ENCODE measurements at places on chromosomes 16 and 17.
A peak's percentile ranks its signal among the peaks of the same experiment; 100 is the strongest.

GRCh38 chr17:71938340-71939010 lies 182.3 kb upstream of the SOX9 start:
- no peak for DNase-seq

GRCh38 chr16:6861815-6862477 lies 470.7 kb upstream of the RBFOX1 start:
- DNase-seq, result no peak

DNA sequence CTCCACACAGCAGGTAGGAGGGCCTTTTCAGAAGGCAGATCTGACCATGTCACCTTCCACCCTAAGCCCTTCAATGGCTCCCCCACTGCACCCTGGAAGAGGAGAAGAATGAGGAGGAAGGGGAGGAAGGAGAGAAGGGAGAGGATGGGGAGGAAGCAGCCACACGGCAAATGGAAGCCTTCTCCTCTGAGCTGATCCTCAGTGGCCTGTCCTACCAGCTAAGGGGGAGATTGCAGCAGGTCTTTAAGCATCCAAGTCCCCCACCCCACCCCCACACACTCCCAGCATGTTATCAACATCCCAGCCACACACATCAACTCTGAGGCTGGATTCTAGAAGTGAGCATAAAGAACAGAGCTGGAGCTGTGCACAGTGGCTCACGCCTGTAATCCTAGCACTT lies 46.2 kb upstream of the RBFOX3 start:
- DNase-seq, result no peak

DNA sequence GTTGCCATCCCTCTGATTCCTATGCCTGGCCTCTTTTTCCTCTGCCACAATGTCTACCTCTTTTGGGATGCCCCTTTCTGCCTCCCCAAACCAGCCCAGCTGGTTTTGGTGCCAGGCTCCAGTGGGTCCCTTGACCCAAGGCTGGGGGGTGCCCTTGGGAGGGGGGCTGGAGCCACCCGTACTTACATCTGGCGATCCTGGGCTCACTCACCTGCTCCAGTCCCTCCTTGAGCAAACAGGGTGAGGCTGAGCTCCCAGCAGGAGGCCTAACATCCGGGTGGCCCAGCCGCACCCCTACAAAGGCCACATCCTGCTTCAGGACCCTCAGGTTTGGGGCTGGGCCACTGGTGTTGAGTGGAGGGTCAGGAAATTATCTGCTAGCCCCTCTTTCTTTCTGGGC lies 1.2 kb downstream of the ERN2 start:
- DNase-seq, result no peak

- DNase-seq, result no peak
Observed at GRCh38 chr16:81497690-81498089, 53.1 kb downstream of the CMIP start.

DNA sequence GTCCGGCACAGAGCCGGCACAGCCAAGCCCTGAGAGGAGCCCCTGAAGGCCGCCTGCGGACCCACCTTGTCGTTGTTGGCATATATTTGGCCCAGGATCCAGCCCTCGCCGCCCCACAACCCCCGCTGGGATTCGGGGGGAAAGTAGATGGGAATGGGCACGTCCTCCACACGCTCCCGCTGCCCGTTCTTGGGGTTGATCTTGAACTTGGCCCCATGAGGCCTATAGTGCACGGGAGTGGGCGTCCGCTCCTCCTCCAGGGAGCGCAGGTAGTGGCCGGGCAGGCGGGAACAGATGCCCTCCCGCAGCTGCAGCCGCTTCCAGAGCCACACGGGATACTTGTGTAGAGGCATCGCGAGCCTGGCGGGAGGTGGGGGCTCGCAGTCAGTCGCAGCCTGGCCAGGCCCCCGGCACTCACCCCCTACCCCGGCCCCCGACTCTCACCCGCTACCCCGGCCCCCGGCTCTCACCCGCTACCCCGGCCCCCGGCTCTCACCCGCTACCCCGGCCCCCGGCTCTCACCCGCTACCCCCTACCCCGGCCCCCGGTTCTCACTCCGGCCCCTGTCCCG lies 387 bp downstream of the MRPL28 start:
- DNase-seq, result no peak

- DNase-seq, result no peak
Observed at GRCh38 chr16:23124315-23124714, 24.9 kb downstream of the USP31 start.

GRCh38 chr16:79997257-79997656 lies 396.7 kb upstream of the MAF start:
- no peak for DNase-seq

GRCh38 chr17:12547831-12548230 lies 117.9 kb upstream of the MYOCD start:
- DNase-seq, result no peak

GRCh38 chr17:42922294-42922693 lies 21.7 kb downstream of the G6PC1 start:
- no peak for DNase-seq

GRCh38 chr16:5446623-5447240 lies 349.1 kb upstream of the EEF2KMT start:
- no peak for DNase-seq

DNA sequence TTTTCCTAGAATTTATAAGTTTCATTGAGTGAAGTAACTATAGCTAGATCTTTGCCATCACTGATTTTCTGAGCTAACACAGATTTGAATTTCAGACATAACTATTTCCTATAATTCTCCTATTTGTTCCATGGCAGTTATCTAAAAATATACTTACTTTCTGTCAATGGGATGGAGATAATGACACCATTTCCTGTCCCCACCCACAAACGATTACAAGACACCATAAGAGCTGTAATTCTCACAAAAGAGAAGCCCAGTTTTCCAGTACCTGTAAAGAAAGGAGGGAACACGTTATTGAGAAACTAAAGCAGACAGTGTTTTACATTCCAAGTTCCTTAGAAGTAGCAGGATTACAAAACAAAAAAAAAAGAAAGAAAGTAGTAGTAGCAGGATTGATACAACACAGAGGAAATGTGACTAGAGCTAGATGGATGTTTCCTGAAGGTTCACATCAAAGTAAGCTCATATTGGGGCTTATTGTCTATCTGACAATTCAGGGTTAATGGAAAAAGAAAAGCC lies 110.9 kb upstream of the TOB1 start:
- no peak for DNase-seq

GRCh38 chr16:75420987-75421819 lies 12.1 kb downstream of the CFDP1 start:
- DNase-seq, result no peak

DNA sequence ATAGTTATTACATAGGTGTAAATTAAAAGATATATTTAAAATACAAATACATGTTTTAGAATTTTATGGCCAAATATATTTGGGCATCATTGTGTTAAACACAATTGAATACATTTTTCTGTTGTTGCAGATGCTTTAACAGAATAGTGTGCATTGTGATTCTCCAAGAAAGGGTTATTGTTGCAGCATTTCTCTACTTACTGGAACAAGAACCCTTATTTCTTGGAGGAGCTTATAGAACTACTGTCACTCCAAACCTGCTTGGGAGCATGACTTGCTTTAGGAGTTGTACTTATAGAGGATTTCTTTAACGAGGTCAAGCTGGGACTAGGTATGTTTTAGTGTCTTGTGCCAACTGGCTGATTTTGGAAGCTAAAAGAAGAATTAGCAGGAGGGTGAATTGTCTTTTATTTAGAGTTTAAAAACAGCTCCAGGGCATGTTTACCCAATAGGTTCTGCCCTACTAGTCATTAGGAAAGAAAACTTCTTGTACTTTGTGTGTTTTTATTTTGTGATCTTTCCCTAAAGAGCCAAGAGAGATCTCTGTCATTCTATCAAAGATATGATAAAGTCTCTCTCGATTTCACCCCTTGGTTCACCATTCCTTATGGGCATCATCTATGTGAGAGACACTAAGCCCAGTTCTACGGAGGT lies 279.8 kb upstream of the SALL1 start:
- DNase-seq, result no peak

DNA sequence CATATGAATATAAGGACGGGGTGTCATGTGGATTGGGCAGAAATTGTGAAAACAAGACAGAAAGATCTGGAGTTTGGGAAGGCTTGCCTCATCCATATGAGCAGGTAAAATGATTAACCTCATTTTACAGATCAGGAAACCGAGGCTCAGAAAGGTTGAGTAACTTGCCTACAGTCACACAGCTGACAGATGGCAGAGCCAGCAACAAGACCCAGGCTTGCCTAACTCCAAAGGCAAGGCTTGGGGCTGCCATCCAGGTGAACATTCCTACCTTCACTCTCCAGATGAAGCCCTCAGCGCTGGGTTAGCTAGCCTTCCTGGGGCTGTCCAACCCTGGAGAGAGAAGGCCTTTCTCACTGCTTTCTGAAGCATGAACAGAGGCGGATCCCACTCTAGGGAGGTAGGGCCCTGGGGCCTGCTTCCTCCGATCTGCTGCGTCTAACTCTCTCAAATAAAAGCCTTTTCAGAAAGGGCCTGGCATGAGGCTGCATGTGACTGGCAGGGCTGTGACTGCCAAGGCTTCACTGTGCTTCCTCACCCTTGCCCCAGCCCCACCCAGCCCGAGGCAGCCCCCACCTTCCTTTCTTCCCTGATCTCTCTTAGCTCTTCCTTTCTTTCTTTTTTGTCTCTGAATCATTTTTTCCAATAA lies 107.8 kb downstream of the GNAO1 start:
- peak; percentile 67 for DNase-seq

GRCh38 chr16:88957887-88958577 lies 19.0 kb downstream of the CBFA2T3 start:
- no peak for DNase-seq

DNA sequence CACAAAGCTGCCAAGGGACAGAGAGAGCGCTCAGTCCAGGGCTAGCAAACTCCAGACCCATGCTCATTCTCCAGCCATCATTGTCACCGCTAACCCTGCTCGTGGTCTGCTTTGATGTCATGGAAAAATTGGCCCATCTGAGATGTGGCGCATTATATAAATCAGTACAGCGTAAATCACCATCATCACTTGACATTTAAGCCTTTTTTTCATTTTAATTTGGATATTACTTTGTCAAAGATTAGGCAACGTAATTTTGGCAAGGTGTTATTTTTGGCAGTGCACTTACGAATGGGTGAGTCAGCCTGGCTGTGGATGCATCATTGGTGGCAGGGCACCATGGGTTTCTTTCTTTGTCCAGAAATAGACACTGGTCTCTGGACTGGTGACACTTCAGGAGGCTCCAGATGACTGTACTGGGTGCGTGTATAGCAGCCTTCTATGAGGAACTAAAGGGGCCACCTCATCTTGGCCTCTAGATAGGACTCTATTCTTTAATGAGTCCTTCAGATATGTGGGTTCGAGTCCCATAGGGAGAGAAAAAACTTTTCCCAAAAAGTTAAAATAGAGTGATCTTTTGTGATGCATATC lies 166.3 kb downstream of the MSI2 start:
- no peak for DNase-seq

DNA sequence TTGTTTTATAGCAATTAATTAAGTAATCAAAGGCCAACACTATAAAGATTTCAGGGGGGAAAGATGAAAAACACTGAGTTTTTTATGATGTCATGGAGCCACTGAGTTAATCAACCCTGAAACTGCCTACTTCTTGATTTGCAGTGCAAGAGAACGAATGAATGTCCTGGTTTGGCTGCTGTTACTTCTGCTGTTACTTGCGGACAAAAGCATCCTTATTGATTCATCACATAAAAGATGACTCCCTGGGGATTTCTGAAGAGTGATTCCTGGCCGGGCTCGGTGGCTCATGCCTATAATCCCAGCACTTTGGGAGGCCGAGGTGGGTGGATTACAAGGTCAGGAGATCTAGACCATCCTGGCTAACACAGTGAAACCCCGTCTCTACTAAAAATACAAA lies 10.9 kb upstream of the SPNS3 start:
- no peak for DNase-seq

- DNase-seq, result no peak
Observed at GRCh38 chr17:19539841-19540311, 6.2 kb downstream of the SLC47A1 start.

Data from NCI-H1092 treated with DMSO at 0.1 percent for 48 hours (cell line).